ENCODE measurements at places on chromosomes 12 and 14. TPM values are rescaled to one million over a fixed set of nuclear protein-coding genes. Genes with fewer than 3 reads are reported as not detected.

- H3K27me3 ChIP-seq = no peaks in the 10 kb centered on the region
- no peak overlapping the region for H3K4me3 ChIP-seq
- no peaks in the 10 kb centered on the region for H3K36me3 ChIP-seq
Observed at GRCh38 chr12:33586576-33586975, 147.0 kb upstream of the SYT10 start.

SMIM41 gene
- not detected for total RNA-seq

GRCh38 chr14:91780452-91780851, 48.6 kb upstream of the CATSPERB start:
- H3K27ac ChIP-seq = no peak overlapping the region
- H3K27me3 ChIP-seq = no peaks in the 10 kb centered on the region
- H3K36me3 ChIP-seq = no peaks in the 10 kb centered on the region
- H3K4me1 ChIP-seq = no peaks in the 10 kb centered on the region
- H3K4me3 ChIP-seq = no peak overlapping the region
- DNase-seq = no peak

SRRM4 gene
- not detected for total RNA-seq

- no peaks in the 10 kb centered on the region for H3K27me3 ChIP-seq
- no peak for DNase-seq
- no peak overlapping the region for H3K27ac ChIP-seq
- no peaks in the 10 kb centered on the region for H3K4me1 ChIP-seq
Observed at GRCh38 chr12:105120551-105120950, 13.0 kb downstream of the WASHC4 start.

PRR4 gene
- total RNA-seq = 2.0 TPM

DNA sequence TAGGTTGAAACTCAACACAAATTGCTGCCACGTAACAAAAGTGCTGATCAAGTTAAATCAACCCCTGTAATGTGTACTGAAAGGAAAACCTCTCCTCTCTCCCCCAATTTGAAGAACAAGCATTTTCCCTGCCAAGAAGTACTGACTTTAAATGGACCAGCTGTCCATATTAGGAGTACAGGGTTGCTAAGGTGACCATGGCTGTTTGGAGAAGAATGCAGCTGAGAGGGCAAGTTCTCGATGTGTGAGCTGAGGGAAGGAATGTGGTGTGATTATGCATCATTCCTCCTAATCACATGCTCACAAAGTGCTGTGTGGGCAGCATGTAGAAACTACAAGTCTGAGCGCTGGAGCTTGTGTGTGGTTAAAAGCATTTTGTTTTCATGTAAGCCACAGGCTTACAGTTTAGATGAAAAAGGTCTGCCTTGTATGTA, 50.9 kb upstream of the CCT2 start:
- peaks cover 3% of the 10 kb centered on the region for H3K4me1 ChIP-seq
- no peaks in the 10 kb centered on the region for H3K36me3 ChIP-seq
- no peak overlapping the region for H3K4me3 ChIP-seq
- no peak for DNase-seq

- H3K27ac ChIP-seq = no peak overlapping the region
- H3K4me3 ChIP-seq = no peak overlapping the region
- DNase-seq = no peak
- H3K4me1 ChIP-seq = no peaks in the 10 kb centered on the region
Observed at GRCh38 chr12:97977870-97978405, 515.3 kb downstream of the RMST start.

KRT82 gene
- not detected for total RNA-seq

DNA sequence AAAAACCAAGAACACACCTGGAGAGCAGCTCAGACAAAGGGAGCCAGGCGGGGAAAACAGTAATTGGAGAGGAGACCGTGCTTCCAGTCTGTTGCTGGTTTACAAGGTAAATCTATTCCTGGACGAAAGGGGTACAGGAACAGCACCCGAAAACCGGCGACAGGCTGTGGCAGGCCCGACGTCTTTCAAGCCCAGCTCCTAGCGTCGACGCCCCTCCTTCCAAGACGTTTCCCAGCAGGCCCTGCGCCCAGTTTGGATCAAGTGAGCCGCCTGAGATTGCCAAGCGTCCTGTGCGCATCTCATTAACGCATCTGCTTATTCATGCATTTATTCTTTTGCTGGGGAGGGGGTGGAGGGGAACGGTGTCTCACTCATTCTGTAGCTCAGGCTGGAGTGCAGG, 1.4 kb downstream of the C12orf56 start:
- no peak overlapping the region for H3K4me3 ChIP-seq
- H3K27me3 ChIP-seq = peaks cover 18% of the 10 kb centered on the region

DNA sequence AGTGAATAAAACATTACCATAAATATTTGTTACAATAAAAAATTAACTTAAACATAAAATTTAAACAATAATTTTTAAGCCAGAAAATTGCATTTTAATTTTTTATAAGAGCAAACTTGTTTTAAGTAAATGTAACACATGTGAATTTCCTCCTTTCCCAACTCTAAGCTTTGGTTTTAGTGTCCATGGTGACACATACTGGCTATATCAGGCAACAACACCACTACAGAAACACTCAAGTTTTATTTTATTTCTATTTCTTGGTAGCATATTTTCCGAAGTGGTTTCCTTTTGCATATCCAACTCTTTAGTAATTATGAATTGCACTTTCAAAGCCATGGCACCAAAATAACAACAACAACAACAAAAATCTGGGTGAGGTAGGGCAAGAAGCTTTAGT, 2.2 kb downstream of the NELL2 start:
- H3K4me3 ChIP-seq = no peak overlapping the region
- H3K36me3 ChIP-seq = no peaks in the 10 kb centered on the region
- no peak overlapping the region for H3K27ac ChIP-seq
- H3K4me1 ChIP-seq = peaks cover 21% of the 10 kb centered on the region

MANSC4 gene
- total RNA-seq = not detected

GDF3 gene
- not detected for total RNA-seq

- DNase-seq = no peak
- no peaks in the 10 kb centered on the region for H3K27me3 ChIP-seq
- H3K36me3 ChIP-seq = no peaks in the 10 kb centered on the region
- no peak overlapping the region for H3K4me3 ChIP-seq
- H3K27ac ChIP-seq = no peak overlapping the region
Observed at GRCh38 chr14:33924566-33925100, 26.2 kb downstream of the EGLN3 start.

DNA sequence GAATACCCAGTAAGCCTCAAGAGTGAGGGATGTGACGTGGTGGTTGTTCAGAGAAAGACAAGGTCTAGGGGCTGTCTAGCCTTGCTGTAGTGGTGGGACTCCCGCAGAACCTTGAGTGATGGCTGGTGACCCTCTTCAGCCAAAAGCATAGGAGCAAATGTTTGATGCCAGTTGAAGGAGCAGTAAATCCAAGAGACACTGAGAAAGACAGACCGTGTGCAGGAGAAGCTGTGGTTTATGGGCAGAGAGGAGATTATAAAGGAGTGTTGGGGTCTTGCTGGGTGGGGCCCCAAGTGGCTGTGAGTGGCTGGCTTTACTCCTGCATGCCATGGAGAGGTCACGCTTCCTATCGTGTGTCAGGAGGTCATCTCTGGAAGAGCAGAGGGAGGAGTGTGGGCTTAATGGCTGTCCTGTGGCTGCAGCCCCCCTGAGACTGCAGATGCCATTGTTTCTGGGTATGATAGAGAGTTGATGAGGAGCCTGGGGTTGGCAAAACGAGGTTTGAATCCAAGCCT, 152.0 kb upstream of the CCND2 start:
- no peaks in the 10 kb centered on the region for H3K27me3 ChIP-seq
- H3K36me3 ChIP-seq = no peaks in the 10 kb centered on the region
- DNase-seq = no peak
- H3K4me3 ChIP-seq = no peak overlapping the region
- H3K4me1 ChIP-seq = peaks cover 31% of the 10 kb centered on the region

DNA sequence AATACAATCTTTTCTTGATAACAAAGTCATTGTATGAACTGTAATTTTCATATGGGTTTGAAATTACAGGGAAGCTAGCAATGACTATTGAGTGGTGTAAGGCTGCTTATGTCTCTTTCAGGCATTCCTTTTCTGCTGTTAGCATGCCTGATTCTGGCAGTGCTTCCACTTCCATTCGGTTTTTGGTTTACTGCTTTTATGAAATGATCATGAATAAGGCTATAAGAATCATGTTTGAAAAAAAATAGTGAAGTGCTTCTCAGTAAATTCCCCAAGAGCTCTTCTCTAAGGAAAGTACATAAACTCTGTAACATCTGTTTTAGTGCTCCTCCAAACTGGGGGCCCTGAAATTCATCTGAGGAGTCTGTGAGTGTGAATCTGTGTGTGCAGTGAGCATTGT, 434.0 kb upstream of the RGS6 start:
- no peaks in the 10 kb centered on the region for H3K4me1 ChIP-seq
- H3K27me3 ChIP-seq = no peaks in the 10 kb centered on the region
- H3K27ac ChIP-seq = no peak overlapping the region
- H3K36me3 ChIP-seq = no peaks in the 10 kb centered on the region
- H3K4me3 ChIP-seq = no peak overlapping the region
- no peak for DNase-seq

GRCh38 chr12:96326628-96327227, 73.5 kb downstream of the CDK17 start:
- H3K4me3 ChIP-seq = no peak overlapping the region
- H3K36me3 ChIP-seq = peaks cover 15% of the 10 kb centered on the region
- H3K27me3 ChIP-seq = no peaks in the 10 kb centered on the region

GRCh38 chr14:26549571-26549970, 48.3 kb downstream of the NOVA1 start:
- no peak overlapping the region for H3K4me3 ChIP-seq
- no peaks in the 10 kb centered on the region for H3K27me3 ChIP-seq
- no peak overlapping the region for H3K27ac ChIP-seq

- H3K27me3 ChIP-seq = no peaks in the 10 kb centered on the region
Observed at GRCh38 chr14:87994974-87995373, 2.0 kb upstream of the GALC start.

DNA sequence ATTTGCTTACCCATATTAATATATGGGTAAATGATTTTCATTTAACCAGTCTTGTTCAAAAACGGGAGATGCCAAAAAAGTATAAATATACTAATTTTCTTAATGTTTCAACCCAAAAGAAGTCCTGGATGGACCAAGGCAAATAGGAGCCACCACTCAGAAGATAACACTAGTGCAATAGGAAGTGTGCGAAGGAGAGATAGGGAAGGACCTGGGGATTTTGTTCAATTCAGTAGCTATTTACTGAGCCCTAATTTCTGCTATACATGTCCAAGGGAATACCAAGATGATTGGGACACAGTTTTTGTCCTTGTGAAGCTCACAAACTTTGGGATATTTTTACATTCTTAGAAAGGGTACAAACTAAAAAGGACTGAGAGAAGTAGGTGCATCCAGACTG, 1.5 kb downstream of the CMAS start:
- peaks cover 5% of the 10 kb centered on the region for H3K4me1 ChIP-seq
- H3K27me3 ChIP-seq = no peaks in the 10 kb centered on the region
- no peak overlapping the region for H3K4me3 ChIP-seq

DNA sequence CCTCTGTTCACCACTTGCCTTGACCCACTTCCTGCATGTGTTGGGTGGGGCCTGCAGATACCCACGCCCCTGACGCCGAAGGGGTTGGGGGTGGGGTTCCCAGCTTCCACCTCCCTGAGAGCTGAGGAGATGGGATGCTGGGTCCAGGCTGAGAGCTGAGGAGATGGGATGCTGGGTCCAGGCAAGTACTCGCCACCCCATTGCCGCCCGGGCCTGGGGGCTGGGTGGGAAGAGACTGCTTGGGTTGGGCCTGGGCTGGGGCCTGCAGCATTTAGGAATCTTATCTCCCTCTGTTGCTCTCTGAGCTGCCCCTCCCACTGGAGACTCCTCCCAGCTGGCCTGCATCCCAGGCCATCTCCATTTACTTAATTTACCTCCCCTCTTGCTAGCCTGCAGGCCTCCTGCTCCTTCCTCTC, 17.4 kb downstream of the TEAD4 start:
- no peak for DNase-seq
- no peaks in the 10 kb centered on the region for H3K27me3 ChIP-seq
- no peak overlapping the region for H3K4me3 ChIP-seq
- no peaks in the 10 kb centered on the region for H3K36me3 ChIP-seq
- H3K27ac ChIP-seq = no peak overlapping the region
- no peaks in the 10 kb centered on the region for H3K4me1 ChIP-seq

DNA sequence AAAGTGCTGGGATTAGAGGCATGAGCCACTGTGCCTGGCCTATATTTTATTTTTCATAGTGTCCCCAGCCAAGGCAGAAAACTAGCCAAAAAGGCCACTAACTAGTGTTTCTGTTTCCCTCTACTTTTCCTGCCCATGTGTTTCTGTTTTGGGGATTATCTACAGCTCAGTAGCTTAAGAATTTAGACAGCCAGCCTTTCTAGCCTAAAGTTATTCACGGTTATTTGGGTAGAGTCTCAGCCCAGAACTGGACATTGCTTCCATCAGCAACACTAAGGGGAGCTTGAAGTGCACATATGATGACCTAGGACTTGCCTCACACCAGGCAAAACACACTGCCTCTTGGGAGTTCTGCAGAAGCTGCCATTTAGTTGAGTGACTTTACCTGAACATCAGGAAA, 17.9 kb downstream of the PROX2 start:
- DNase-seq = no peak
- H3K4me3 ChIP-seq = no peak overlapping the region
- no peak overlapping the region for H3K27ac ChIP-seq
- H3K4me1 ChIP-seq = peaks cover 11% of the 10 kb centered on the region

- no peak overlapping the region for H3K27ac ChIP-seq
- H3K27me3 ChIP-seq = peaks cover 13% of the 10 kb centered on the region
- no peaks in the 10 kb centered on the region for H3K36me3 ChIP-seq
- H3K4me1 ChIP-seq = no peaks in the 10 kb centered on the region
Observed at GRCh38 chr12:131235871-131236271, 282.2 kb downstream of the ADGRD1 start.

NKX2-1 gene
- not detected for total RNA-seq

- H3K27me3 ChIP-seq = no peaks in the 10 kb centered on the region
- no peak for DNase-seq
- peaks cover 33% of the 10 kb centered on the region for H3K4me1 ChIP-seq
- no peak overlapping the region for H3K27ac ChIP-seq
- peaks cover 10% of the 10 kb centered on the region for H3K36me3 ChIP-seq
Observed at GRCh38 chr12:131959641-131960589, 10.2 kb downstream of the EP400 start.

DNA sequence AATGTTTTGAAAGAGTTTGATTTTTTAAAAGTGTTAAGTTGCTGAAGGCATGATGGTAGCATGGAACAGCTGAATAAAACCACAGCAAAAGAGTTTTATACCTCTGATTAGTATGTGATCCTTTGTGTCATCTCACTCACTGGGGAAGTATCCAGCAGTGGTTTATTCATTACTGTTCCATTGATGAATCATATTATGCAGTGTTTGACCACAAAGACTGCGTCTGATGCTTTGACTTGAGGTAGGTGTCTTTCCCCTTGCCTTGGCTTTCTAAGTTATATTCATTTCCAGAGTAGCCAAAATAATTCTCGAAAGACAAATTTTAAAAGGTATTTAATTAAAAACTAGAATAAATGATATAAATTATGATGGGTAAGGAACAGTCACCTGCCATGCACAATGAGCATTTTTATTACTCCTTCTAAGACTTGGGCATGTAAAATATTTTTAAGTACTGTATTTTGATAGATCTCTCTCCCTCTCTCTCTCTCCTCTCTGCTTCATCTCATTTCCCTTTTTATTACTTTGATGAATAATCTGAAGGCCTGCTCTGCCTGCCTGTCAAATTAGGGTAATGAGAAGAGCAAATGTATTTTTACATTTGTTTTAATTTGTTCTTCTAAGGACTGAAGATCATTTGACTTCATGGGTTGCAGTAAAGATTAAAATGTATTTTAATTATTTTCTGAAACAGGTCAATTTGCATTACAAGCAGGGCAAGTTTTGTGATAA, 164.9 kb downstream of the NAV3 start:
- no peak overlapping the region for H3K27ac ChIP-seq
- H3K27me3 ChIP-seq = no peaks in the 10 kb centered on the region
- H3K4me3 ChIP-seq = no peak overlapping the region
- H3K36me3 ChIP-seq = no peaks in the 10 kb centered on the region
